ENCODE measurements at places on chromosomes 16 and 17. TPM values are rescaled to one million over a fixed set of nuclear protein-coding genes. Genes with fewer than 3 reads are reported as not detected.
A peak's percentile ranks its signal among the peaks of the same experiment; 100 is the strongest.

- DNase-seq = no peak
Measured at GRCh38 chr17:32575852-32576251, 89.1 kb downstream of the CDK5R1 start.

MT4 gene
- polyA plus RNA-seq = not detected

NEUROD2 gene
- polyA plus RNA-seq = 0.09 TPM

MAZ gene
- polyA plus RNA-seq = 24.6 TPM

SLC12A4 gene
- 2.8 TPM for polyA plus RNA-seq

DNA sequence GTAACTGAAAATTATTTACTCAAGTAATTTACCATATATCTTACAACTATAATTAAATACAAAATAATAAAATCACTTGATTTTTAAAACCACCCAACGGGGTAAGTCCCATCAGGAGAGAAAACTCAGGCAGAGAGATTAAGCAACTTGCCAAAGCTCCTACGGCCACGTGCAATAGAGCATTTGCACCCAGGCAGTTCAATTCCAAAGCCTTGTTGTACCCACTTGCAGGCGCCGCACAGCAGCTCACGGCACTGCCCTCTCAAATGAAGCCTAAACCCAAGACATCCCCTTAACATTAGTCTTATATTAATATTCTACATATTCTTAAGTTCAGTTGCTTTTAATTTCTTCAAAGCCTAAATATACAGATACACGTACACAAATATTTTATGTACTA, 75.7 kb downstream of the SPAG9 start:
- DNase-seq = no peak

- peak; percentile 90 for DNase-seq
Measured at GRCh38 chr17:76968707-76969597, 100.7 kb downstream of the MGAT5B start.

DNA sequence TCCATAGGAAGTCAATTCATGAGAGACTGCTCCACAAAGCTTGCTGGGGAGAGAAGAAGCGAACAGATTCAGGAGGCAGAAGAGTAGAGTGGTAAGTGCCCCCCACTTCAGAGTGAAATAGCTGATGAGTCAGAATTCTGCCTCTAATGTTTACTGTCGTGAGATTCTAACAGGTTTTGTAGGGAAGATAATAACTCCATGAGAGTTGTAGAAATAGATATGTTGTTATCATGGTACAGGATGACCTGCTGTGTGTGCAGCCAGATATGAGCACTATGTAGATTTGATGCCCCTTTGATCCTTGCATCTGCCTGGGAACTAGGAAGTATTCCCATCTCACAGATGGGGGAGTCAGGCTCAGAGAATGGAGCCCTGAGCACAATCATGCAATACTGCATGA, 502.4 kb upstream of the CDH11 start:
- no peak for DNase-seq

DNA sequence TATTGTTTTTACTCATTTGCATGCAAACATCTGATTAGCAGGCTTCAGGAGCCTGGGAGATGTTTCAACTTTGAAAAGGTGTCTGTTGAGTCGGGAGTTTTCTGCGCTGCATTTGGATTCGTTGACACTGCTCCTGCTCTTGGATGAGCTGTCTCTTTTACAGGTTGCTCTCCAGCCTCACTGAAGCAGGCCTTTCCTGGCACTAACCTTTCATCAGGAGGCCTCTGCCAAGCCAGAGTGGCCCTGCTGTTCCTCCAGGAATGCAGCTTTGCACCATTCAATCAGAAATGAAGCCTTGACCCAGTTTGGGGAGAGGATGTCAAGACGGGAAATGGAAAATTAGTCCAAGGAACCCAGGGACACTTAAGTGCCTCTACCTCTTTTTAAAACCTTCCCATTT, 330 bp upstream of the KRTAP29-1 start:
- no peak for DNase-seq

- DNase-seq = peak; percentile 58
Measured at GRCh38 chr17:77451245-77451893, 310.6 kb downstream of the SEC14L1 start.
